MG63 (cell line): ENCODE measurements at places on chromosomes 5 and 9. TPM values are rescaled to one million over a fixed set of nuclear protein-coding genes. Genes with fewer than 3 reads are reported as not detected.

DNA sequence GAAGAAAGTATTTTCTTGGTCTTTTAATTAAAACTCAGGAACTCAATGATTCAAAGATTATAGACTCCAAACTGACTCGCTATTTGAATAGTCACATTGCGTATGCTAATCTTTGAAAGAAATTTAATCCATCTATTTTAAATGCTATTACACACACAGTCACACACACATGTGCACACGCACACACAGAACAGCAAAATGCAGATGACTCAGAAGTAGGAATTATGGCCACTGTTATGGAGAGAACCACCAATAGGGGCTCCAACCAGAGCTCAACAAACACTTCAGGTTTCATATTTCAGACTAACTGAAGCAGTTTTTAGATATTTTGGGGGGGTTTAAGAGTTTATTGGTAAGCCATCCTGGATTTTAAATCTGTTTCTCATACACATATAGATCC, 1917.9 kb downstream of the EFNA5 start:
- DNase-seq, result no peak

Gene MORN5
- total RNA-seq, result not detected in 2 replicates

- DNase-seq, result no peak
Observed at GRCh38 chr9:114957558-114957957, 27.2 kb upstream of the TNFSF8 start.

- DNase-seq, result peak; percentile 97
Observed at GRCh38 chr5:77133061-77133758, 46.1 kb upstream of the ZBED3 start.

Gene SCGB3A2
- not detected in 2 replicates for total RNA-seq

Gene PCDHB4
- total RNA-seq, result not detected in 2 replicates

Gene IGFBPL1
- total RNA-seq, result 0.95 and 2.3 TPM in 2 replicates

GRCh38 chr9:4836676-4837075, 43.9 kb downstream of the RCL1 start:
- no peak for DNase-seq

DNA sequence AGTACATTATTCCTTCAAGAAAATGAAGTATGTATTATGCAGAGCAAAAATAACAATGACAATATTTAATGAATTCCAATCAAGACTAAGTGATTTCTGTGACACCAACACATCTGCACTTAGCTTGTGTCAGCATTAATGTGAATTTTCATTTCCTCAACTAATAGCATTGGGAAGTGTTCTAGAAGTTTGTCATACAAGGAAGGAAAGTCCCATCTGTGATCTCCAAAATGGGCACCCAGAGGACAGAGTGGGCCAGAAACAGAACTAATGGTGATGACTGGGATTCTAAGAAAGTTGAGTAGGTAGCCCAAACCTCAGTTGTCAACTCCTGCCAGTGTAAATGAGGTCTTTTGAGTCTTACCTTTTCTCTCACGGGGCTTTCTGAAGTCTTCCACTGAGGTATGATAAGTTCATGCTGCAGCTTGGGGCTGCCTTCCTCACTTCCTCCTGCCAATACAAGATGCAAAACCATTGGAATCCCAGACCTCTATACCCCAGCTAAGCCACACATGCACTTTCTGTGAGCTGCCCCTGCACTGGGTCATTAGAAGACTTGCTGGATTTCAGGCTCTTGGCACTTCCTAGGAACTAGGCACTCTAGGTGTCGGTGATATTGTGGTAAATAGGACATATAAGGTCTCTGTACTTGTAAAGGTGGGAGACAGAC, 4.9 kb downstream of the ADAM19 start:
- DNase-seq, result no peak

Gene LOX
- total RNA-seq, result 334 and 360 TPM in 2 replicates

DNA sequence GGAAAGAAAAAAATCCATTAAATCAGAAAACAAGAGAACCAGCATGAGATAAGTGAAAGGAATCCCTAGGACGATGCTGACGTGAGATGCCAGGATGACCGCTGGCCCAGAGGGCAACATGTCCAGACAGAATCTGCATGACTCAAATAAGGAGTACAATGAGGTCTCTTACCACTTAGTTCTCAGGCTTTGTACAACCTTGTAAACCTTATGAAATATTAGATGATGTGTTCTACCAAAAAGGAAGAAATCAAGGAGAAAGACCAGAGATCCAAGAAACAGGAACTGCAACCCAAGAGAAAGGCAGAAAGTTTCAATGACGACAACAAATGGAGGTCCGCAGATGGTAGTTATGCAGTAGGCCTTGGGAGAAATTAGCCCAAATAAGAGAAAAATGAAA, 2.8 kb upstream of the GPR150 start:
- peak; percentile 47 for DNase-seq

- no peak for DNase-seq
Observed at GRCh38 chr5:152140347-152140746, 215.7 kb upstream of the GLRA1 start.

- no peak for DNase-seq
Observed at GRCh38 chr5:127963931-127964330, 119.6 kb upstream of the SLC12A2 start.

Gene ST8SIA4
- not detected in 2 replicates for total RNA-seq

Gene EHMT1
- 64.5 and 157 TPM in 2 replicates for total RNA-seq
